Caudate nucleus (tissue), 63 donors: ENCODE measurements at places on chromosomes 11 and 22.

- no peak for DNase-seq
These were observed 10.2 kb upstream of the ST3GAL4 start for GRCh38 chr11:126345283-126345682.

- no peak for DNase-seq
These were observed 57.8 kb downstream of the PISD start for GRCh38 chr22:31604137-31604705.

DNA sequence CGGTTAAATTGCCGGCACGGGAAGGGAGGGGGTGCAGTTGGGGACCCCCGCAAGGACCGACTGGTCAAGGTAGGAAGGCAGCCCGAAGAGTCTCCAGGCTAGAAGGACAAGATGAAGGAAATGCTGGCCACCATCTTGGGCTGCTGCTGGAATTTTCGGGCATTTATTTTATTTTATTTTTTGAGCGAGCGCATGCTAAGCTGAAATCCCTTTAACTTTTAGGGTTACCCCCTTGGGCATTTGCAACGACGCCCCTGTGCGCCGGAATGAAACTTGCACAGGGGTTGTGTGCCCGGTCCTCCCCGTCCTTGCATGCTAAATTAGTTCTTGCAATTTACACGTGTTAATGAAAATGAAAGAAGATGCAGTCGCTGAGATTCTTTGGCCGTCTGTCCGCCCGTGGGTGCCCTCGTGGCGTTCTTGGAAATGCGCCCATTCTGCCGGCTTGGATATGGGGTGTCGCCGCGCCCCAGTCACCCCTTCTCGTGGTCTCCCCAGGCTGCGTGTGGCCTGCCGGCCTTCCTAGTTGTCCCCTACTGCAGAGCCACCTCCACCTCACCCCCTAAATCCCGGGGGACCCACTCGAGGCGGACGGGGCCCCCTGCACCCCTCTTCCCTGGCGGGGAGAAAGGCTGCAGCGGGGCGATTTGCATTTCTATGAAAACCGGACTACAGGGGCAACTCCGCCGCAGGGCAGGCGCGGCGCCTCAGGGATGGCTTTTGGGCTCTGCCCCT, 529 bp upstream of the CCND1 start:
- DNase-seq = no peak

- no peak for DNase-seq
These were observed 34.8 kb upstream of the E2F8 start for GRCh38 chr11:19275496-19275895.

DNA sequence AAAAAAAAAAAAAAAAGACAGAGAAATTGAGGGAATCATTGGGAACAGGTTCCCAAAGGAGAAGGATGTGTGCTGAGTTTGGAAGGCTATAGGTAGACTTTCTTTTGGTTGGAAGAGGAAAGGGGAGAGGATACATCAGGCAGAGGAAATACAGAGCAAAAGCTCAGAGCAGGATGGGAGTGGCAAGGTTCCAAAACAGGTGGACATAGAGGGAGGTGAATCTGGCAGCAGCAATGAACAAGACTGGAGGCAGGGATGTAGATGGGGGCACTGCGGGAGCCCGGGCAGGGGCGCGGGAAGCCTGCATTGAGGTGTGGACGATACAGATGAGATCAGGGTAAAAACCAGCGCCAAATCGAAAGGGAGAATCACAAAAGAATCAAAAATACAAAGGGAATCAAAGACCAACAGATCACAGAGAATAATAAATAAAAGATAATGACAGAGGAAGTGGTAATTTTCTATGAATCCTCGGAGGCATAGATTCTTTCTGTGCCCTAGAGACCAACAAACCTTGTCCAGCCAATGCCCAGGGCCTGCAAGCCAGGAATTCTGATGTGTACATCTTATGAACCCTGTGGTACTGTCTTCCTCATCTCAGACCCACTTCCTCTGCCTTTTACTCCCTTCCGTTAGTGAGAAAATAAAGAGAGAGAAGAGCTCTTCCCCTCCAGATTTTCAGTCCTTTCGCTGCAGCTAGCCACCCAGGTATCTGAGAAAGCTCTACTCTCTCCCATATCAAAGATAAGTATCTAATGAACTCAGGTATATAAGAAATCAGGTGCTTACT, 70.3 kb downstream of the SLC1A2 start:
- DNase-seq = no peak

GRCh38 chr11:6357222-6357621, 33.1 kb upstream of the SMPD1 start:
- peak; percentile 38 for DNase-seq

DNA sequence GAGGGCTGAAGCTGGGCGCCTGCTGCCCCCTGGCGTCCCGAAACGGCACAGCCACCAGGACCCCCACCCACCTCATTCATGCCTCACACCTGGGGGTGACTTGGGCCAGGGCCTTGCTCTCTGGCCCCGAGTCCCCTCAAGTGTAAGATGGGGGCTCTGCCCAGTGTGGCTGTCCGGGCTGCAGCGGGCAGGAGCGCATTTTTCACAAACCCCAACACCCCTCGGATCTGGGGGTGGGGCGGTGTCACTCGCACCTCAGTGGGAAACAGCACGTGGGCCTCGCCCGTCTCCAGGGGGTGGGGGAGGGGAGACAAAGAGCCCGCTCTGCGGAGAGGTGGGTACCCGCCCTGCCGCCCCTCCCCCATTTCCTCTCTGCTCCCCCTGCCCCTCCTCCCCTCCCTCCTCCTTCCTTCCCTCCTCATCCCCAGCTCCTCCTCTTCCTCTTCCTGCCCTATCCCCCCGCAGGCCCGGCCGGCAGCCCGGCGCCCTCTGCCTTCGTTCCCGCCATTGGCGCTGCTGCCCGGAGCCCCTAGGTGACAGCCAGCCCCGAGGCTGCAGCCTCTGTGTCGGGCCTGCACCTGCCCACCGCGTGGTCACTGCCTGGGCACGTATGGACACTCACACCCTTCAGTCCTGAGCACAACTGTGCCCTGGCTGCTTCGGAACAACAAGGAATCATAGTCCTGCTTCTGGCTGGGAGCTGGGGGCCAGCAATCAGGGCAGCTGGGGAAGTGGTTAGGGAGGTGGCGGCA, 6.8 kb upstream of the CDKN1C start:
- DNase-seq = peak; percentile 31

DNA sequence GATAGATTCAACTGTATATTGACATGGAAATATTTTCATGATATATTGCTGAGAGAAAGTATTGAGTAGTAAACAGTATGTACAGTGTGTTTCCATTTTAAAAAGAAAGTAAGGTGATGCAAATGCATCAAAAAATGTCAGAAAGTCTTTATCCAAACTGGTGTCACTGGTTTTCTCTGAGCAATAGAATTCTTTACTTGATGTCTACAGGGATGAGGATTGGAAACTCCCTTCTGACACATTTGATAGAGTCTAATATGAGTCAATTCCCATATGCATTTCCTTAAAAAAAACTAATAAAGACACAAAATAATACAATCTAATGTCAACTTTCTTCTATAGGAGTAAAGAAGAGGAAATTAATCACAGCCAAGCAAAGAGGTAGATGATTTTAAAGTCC, 18.3 kb upstream of the CCDC179 start:
- DNase-seq = no peak

DNA sequence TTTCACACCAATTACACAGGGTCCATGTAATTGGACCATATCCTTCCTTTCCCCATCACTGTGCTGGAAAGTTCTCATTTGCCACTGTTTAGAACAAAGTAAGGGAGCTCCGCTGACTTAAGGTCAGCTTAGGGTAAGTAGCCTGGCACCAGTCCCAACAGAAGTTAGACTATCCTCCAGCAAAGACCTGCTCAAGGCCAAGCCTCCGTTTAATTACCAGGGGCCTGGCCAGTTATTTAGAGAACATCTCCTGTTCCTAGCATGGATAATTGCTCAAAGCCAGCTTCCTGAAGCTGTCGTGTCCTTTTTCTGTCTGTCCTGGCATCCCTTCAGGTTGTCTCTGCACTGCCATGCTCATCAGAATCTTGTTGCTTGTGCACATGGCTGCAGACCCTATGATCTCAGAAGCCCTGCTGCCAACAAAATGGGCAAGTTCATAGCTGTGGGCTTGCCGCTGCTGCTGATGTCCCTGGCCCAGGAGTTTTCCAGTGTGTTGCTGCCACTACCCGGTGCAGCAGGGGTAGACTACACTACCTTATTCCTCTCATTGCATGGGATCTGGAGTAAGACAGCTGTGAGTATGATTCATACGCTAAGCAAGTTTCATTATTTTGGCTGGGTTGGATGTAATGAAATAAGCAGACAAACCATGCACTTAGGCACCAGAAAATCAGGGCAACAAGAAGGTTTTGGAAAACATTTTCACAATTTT, 8.1 kb downstream of the OR8A1 start:
- no peak for DNase-seq

GRCh38 chr11:14519917-14520746, at the start of gene PSMA1:
TSS of gene PSMA1 (minus strand) at chr11:14520386. CDS start at chr11:14520299, 87 bp downstream.
- peak; percentile 84 for DNase-seq

DNA sequence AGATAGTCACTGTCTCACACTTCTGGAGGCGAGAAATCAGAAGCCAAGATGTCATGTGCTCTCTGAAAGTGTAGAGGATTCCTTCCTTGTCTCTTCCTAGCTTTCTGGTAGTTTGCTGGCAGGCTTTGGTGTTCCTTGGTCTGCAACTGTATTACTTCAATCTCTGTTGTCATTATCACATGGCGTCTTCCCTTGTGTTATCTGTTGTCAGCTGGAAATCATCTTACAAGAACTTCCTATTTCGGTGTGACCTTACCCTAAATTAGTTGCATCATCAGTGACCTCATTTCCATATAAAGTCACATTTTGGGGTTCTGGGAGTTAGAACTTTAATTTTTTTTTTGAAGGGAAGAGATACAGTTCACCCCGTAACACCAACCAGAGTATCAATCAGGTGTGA, 3.3 kb upstream of the LIN7C start:
- no peak for DNase-seq

DNA sequence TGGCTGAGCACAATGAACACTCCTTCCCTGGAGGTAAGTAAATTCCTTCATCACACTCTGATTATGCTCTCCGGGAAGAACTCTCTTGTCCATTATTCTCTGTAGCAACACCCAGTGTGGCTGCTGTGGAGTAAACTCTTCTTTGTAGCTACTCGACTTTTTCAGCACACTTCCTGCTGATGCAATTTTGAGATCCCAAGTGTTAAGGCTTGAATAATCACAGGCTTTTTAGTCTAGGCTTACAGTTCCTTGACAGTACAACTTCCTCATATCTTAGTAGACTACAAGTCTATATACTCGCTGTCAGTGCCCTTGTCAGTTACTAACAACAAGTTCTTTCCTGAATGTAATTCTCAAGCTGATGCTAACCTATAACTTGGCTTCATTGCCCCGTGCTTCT, 301.8 kb upstream of the API5 start:
- DNase-seq = no peak

GRCh38 chr22:38355275-38355674, 38.0 kb upstream of the CSNK1E start:
- DNase-seq = no peak

- DNase-seq = no peak
These were observed 99.8 kb downstream of the FBXO7 start for GRCh38 chr22:32574411-32574810.

DNA sequence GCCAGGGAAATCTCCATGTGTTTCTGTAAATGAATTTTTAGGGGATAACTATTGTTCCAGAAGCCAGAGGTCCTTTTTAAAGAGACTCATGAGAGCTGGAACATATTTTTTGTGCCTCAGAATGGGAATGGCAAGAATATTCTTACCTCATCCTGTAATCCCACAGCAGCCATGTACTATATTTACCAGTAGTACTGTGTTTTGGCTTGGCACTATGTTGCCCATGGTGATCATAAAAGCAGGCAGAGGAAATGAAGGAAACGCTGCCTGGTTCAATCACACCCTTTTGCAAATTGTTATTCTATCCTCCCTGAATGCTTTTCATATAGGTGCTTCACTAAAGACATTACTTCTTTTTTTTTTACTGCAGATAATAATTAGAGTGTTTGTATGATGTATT, 81.0 kb downstream of the ANO3 start:
- no peak for DNase-seq

GRCh38 chr22:27107824-27108223, 450.4 kb downstream of the MIAT start:
- DNase-seq = no peak

GRCh38 chr11:32400196-32400595, 35.1 kb downstream of the WT1 start:
- DNase-seq = peak; percentile 16

GRCh38 chr22:42693763-42694683, 26.6 kb downstream of the A4GALT start:
- DNase-seq = no peak

DNA sequence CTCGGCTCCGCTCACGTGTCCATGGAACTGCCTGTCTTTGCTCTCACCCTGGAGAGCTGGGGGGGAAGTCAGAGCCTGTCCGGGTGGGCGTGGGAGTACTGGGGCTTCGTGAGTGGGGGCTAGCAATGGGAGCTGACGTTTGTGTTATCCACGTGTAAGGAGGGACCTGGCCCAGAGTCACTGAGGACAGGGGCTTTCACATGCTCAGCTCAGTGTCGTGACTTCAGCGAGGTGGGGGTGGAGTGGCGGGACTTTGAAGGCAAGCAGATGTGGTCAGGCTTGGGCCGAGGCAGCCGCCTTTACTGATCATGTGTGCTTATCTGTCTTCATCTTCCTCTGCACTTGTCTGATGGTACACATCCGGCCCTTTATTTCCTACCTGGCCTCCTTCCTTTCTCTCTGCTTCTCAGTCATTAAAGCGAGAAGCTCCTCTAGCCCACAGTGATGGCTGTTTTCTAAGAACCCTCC, 113.1 kb upstream of the NNMT start:
- DNase-seq = no peak

GRCh38 chr22:23816156-23816976, 22.4 kb downstream of the DERL3 start:
- DNase-seq = no peak

DNA sequence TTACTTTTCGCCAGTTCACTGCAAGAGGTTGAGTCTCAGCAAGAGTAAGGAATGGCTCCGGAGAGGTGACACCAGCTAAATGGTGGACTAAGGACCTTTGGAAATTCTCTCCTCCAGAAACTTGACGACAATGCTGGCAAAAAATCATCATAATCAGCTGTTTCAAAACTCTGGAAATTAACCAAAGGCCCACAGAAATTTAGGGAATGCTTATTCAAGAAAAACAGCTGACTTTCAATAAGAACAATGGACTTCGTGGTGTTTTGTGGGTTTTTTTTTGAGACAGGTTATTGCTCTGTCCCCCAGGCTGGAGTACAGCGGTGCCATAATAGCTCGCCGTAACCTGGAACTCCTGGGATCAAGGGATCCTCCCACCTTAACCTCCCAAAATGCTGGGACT, 68.4 kb upstream of the SEPTIN5 start:
- no peak for DNase-seq
